GOT3 (cell line): ENCODE measurements at places on chromosomes 13 and 19.

GRCh38 chr19:38653028-38653571 is 5.7 kb downstream of the ACTN4 start:
- DNase-seq, result no peak

- DNase-seq, result no peak
These were observed 250.9 kb downstream of the DLEU7 start for GRCh38 chr13:50592412-50593155.

- no peak for DNase-seq
These were observed 15.5 kb downstream of the CEACAM1 start for GRCh38 chr19:42512743-42513304.

DNA sequence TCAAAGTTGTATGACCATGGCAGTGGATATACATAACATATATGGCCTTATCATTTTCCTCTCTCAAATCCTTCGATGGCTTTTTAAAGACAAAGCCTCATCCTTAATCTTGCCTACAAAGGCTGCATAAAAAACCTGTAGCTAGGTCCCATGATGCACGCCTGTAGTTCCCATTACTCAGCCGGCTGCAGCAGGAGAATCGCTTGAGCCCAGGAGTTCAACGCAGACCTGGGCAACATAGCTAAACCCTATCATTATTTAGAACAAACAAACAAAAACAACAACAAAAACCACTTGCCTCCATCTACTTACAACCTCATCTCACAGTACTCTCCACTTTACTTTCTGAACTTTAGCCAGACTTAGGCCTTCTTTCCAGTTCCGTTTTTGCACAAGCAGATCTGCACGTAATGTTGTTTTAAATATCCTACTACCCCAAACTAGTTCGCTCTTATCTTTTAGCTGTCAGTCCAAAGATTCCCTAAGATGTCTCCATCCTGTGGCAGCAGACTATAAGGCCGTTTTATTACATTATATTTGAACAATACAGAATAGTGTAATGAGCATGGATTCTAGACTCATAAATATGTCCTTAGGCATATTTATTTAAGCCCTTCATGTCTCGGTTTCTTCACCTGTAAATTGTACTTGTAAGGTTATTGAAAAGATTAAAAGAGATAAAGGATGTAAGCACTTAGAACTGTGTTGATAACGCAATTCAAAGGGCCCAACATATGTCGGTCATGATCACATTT is 969 bp upstream of the POMP start:
- no peak for DNase-seq

DNA sequence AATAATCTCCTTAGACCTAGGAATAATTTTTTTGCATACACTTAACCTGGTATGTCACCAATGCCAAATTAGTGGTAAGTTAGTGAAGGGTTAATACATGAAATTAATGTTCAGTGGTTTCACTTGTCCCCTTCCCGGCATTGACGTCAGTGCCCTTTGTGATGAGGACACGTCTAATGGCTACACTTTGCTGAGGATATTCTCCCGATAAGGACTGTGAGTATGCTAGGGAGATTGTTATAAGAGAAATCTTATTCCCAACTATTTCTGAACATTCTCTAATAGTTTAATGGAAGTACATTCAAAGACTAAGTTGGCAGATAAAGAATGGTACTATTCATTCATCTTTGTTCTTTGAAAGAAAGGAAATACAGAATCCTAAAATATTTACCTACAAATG is 102.4 kb downstream of the TNFRSF19 start:
- no peak for DNase-seq

GRCh38 chr13:94974015-94974951 is 261.9 kb upstream of the SOX21 start:
- DNase-seq, result no peak

GRCh38 chr13:98504371-98504963 is 72.4 kb downstream of the STK24 start:
- no peak for DNase-seq

DNA sequence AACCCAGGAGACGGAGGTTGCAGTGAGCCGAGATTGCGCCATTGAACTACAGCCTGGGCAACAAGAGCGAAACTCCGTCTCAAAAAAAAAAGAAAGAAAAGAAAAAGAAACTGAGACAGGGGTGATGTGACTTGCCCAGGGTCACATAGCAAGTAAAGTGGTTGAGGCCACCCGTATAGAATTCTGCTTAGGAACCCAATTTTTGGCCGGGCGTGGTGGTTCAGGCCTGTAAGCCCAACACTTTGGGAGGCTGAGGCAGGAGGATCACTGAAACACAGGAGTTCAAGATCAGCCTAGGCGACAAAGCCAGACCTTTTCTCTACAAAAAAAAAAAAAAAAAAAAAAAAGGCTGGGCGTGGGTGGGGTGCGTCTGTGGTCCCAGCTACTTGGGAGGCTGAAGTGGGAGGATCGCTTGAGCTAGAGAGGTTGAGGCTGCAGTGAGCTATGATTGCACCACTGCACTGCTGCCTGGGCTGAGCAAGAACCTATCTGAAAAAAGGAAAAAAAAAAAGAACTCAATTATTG is 1.3 kb downstream of the SNRPA start:
- DNase-seq, result no peak

GRCh38 chr19:58037927-58038687 is 4.3 kb downstream of the ZSCAN1 start:
- no peak for DNase-seq

GRCh38 chr13:79907527-79907926 is 426.6 kb downstream of the NDFIP2 start:
- DNase-seq, result no peak

GRCh38 chr19:51163257-51163656 is 21.2 kb downstream of the SIGLEC7 start:
- DNase-seq, result no peak

DNA sequence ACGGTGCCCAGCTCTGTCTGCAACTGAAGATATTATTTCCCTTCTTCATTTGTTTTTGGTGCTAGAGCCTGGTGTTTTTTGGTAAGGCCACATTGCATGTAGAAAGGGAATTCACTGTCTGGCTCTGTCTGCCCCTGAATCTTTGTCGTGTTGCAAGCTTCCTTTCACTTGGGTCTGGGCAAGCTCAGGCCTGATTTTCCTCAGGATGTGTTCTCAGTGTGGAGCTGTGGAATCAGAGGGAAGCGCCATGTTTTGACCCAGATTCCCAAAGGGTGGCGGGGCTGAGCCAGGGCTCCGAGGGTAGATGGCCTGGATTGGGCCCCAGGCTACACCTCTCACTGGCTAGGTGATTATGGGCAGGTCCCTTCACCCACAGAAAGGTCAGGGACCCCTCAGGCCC is 8.6 kb downstream of the PRKCSH start:
- no peak for DNase-seq

DNA sequence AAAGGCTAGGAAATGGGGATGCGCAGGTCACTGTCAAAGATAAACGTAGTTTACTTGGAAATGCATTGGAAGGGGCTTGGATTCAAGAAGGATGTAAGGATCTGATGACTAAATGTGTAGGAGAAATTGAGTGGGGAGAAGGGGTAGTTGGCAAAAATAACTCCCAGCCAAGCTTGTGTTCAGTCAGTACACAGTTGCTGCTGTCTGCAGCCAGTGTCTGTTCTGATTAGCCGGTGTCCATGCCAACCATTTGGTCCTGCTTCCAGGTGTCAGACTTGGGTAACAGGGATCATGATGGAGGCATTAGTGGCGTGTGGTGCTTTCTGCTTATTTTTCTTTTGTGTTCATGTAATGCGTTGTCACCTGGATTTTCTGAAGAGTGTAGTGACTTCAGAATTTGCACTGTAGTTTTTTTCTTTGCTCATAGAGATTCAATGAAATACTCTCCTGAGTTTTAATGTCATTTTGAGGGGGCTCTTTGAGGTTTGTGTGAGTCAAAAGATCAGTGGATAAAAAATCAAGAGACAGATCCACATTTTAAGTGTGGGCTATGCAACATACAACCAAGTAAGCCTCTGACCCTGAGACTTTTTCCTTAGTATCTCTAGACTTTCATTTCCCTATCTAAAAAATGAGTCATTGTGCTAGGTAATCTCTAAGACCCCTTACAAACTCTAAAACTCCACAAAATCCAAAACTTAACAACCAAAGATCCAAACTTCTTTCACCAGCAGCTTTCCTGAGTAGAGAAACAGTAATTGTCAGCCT is 103.9 kb downstream of the WDFY2 start:
- DNase-seq, result no peak

DNA sequence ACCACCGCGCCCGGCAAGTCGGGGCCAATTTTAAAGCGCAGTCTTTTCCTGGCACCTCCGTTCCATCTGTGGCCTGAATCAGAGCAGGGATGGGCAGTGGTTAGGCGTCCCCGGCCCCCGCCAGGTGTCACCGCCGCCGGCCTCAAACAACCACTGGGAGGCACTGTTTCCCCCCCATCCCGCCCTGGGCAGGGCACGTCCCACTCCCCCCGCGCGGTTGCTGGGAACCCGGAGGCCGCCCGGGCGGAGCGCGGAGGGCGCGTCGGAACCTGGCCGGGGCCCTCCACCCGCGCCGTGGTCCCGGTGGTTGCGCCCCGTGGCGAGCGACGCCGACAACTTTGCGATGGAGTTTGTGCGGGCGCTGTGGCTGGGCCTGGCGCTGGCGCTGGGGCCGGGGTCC is at the start of gene GRIN3B:
Gene GRIN3B, plus strand, starts transcription at position 325 of the 400 bp plus-strand sequence. Its CDS starts 19 bp downstream, at position 344.
- no peak for DNase-seq

- no peak for DNase-seq
These were observed 53.7 kb downstream of the RASA3 start for GRCh38 chr13:114078461-114079451.

DNA sequence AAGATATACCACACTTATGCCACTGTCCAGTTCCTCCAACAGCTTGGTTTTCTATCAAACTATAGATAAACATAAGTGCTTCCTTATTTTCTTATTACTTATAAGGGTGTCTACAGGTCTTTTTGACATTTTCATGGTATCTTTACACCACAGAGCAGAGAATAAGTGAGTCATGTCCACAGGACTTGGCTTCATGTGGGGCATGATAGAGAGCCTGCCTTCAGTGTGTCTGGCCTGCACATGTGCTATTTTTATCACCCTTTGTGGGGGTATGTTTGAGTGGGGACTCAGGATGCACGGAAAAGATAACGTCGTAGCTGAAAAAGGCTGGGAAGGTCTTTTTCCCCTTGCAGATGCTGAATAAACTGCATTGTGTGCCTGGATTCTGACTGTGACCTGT is 8.1 kb upstream of the STOML3 start:
- no peak for DNase-seq

- DNase-seq, result no peak
These were observed 14.0 kb upstream of the KPTN start for GRCh38 chr19:47497821-47498520.

- no peak for DNase-seq
These were observed 6.5 kb upstream of the KCTD4 start for GRCh38 chr13:45207319-45207718.

DNA sequence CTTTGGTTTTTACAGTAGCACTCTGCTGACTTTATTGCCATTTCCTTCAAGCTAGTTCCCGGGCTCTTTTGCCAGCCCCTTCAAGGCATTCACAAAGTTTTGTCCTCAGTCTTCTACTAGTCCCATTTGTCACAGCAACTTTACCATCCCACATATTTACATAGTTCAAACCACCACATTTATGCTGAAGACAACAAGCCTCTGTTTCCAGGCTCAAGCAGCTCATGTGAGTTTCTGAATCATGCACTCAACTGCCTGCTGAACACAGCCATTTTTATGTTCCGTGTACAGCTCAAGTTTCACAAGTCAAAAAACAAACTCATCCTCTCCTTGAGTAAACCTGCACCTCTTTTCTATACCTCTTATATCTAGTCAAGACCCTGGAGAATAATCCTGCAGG is 977.0 kb upstream of the SLC10A2 start:
- no peak for DNase-seq

- DNase-seq, result no peak
These were observed 26.2 kb downstream of the TUBA3C start for GRCh38 chr13:19155321-19155861.
